Hypothalamus (tissue), 51 donors: ENCODE measurements at places on chromosomes 6 and 20.

GRCh38 chr6:112202639-112203341 is 51.6 kb downstream of the LAMA4 start:
- DNase-seq, result no peak

DNA sequence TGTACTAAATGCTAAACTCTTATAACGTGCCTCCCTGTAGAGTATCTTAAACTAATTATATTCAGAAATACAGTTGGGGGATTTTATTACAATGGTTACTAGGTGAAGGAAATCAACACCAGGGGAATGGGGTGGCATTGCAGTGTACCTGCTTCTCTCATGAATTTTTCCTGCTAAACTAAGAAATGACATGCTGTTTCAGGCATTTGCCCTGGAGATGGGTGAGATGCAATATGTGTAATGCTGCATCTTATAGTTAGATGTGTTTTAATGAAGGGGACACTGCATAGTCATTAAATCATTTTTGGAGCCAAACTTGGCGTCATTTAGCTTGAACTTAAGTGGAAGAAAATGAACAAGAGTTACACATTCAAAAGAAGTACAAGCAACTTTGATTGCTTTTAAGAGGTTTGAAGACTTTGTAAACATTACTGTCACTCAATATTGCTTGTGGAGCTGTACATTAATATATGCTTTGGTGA is 4.3 kb downstream of the EYA4 start:
- no peak for DNase-seq

DNA sequence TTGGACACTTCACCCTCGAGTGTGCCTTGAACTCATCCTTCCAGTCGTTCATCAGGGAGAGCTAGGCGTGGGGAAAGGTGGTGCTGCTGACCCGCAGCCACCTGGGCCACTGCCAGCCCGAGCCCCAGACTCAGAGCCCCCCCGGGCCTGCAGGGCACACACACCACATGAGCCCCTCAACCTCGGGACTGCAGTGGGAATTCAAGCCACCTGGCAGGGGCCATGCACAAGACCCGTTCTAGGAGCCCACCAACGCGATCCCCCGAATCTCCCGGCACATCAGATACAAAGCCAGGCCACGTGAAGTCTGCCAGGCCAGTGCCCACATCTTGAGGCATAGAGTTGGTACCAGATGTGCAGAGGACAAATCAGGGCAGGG is 2.8 kb downstream of the ZNF512B start:
- DNase-seq, result no peak

DNA sequence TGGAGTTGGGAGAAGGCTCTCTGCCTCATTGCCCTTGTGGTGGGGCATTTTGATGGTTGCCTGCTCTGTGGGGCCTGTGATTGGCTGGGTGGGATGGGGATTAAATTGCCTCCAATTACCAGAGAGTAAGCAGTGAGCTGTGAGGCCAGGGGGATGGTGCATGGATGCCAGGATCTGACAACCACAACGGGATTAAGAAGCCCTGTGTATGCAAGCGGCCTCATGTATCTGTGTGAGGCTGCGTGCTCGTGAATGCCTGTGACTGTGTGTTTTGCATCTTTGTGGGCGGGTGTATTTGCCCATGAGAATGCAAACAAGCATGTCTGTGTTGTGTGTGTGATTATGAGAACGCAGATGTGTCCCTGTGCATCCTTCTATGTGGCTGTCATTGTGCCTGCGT is 46.1 kb downstream of the CD40 start:
- no peak for DNase-seq

DNA sequence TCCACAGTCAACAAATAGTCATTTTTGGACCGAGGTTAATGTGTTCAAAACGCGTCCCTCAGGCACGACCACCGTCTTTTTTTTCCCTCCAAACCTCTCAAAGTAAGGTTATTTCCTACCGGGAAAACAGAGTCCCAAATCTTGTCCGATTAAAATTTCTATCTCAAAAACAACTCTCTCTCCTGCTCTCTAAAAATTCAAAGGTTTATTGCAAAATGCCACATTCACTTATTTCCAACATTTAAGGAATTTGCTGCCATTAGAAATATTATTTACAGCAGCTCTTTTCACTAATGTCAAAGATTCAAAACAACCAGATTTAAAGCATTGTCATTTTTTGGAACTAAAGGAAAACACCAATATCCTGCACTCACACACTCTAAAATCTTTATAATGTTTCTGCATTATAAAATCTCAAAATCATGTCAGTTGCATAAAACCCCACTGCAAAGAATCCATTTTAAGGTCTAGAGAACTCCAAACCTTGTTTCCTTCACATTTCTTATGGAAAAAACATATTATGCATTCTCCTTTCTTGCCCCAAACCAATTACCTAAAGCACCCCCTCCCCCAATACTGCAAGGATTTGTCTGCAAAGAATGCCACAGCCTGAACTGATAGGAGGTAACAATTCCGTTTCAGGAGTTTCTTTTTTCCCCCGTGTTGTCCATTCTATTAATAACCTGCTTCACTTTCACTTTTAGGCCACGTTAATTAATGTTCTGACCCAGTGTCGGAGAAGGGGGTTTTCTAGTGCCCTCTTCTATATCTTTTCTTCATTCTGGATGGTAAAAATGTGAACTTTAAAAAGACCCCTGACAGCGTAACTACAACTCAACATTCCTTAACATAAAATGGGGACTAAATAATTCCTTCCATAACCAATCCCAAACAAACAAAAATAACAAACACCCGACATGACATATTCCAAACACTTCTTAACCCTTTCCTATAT is 1.4 kb downstream of the NRN1 start:
- DNase-seq, result no peak

GRCh38 chr20:60100780-60101179 is 142.6 kb downstream of the CDH26 start:
- no peak for DNase-seq

DNA sequence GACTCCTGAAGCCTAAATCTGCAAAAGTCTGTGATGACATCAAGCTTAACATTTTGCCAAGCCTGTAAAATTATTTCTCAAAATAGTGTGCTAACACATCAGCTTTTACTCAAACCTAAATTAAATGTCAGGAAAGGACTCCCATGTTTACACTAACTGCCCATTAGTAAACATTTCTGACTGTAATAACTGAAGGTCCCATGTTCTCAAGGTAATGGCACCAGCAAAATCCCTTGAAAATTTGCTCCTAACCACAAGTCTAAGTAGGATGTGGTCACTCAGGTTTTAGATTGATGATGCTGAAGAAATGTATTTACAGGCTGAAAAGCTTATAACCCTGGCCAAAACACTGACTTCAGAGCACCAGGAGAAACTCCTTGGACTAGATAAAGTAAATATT is 33.0 kb downstream of the BACH2 start:
- no peak for DNase-seq

DNA sequence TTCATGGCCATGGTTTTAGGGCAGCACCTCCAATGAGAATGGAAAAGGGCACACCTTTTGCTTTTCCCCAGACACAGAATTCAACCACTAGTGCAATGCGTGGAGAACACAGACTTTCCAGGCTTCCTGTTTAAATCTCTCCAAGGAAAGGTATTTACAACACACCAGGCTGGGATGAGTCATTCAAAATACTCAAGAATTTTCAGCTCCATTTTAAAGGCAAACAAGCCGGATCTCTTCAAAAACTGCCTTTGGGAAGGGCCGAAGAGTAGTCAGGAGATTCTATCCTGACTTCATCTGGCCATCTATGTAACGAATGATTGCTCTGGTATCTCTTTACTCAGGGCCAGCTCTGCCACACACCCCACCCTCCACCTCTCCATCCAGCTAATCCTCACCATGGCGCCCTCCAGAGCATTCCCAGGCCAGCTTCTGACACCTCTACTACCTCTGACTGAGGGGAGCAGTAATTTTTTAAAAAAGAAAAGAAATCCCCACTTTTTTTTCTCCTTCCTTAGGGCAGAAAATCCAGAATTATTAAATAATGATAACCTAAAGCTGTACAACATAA is 254.6 kb downstream of the LY86 start:
- no peak for DNase-seq

DNA sequence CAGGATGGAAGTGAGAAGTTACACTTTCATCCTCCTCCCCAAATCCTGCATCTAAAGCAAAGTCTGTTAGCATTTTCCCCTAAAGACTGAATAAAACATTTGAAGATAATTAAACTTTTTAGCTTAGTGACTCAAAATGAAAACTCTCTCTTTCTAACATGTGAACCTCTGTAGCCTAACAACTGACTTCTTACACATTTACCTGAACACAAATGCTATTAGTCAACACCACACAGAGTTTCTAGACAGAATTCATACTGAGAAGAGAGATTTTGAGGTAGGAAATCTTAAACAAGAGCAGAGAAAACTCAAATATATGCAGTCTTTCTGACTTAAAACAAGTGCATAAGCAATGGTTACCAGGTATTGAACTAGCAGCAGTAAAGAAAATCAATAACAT is 149.9 kb upstream of the SMLR1 start:
- DNase-seq, result no peak

GRCh38 chr6:20704325-20705025 is 170.2 kb downstream of the CDKAL1 start:
- DNase-seq, result no peak

- no peak for DNase-seq
Observed at GRCh38 chr6:124011180-124011579, 207.5 kb downstream of the NKAIN2 start.

DNA sequence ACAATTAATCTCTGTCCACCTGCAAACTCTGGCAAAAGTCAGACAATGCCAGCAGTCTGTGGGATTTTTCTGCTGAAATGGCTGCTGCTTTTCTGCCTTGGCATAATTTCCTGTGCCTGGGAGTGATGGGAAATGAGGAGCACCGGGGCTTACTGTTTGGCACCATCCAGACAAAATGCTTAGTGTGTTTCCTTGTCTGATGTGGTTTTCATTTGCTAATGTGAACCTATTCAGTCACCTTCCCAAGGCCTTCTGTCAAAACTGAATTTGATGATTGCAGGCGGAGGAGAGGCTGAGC is 56.4 kb downstream of the CDH4 start:
- DNase-seq, result no peak

DNA sequence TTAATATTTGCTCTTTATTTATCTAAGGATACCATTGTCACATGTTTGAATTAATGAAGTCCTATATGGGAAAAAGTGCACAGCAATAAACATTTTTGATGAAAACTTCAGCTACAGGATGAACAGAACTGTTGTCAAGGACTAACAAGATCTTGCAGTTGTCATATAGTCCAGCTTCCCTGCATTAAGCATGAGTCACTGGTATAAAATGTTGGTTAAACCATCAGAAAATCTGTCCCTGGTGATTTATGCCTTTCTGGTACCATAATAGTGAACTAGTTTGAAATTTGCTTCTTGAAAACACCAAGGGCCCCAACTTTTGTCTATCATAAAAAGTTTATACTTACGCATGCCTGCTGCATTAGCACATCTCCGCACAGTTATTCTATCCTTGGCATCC is 60.4 kb upstream of the RSPO3 start:
- no peak for DNase-seq

- DNase-seq, result no peak
Observed at GRCh38 chr20:24948939-24949679, at the start of gene CST7. Gene CST7 (plus strand): TSS chr20:24949269. CDS start chr20:24949506, 237 bp downstream.

DNA sequence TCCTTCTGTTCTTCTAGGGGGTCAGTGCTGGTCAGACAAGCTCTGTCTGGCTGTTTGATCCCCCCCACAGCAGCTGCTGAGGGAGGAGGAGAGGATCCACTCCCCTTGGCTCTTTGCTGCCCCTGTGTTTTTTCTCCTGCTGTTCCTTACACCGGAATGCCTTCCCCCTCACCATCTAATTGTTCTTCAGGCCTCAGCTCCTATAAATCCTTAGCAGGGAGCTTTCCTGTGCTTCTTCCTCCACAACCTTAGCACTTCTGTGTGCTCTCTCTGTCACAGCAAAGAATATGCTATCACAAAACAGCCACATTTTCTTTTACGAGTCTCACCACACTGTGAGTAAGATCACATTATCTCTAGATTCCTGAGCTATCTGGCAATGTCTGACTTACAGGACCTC is 196.6 kb downstream of the OTOR start:
- DNase-seq, result no peak

DNA sequence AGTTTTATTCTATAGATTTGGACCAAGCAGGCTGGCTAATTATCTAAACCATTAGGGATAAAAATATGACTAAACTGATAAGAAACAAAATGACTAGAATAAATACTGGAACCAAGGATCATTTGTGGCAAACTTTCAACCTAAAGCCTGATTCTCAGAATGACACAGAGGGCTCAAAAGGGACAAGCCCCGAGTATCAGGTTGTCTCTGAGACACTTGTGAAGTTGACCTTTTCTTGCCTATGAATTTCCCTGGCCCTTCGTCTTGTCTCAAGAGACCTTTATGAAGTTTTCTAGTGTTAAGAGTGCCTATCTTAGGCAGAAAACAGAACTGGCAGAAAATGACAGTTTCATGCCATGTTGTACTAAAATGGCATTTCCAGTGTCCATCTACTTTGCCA is 68.3 kb downstream of the IMPG1 start:
- DNase-seq, result no peak

GRCh38 chr20:52959125-52959524 is 13.0 kb upstream of the TSHZ2 start:
- no peak for DNase-seq

GRCh38 chr6:160253714-160254113 is 4.9 kb downstream of the SLC22A2 start:
- DNase-seq, result no peak

- DNase-seq, result no peak
Observed at GRCh38 chr20:47708140-47708807, 77.0 kb downstream of the SULF2 start.

- no peak for DNase-seq
Observed at GRCh38 chr6:7868926-7869325, 41.7 kb downstream of the TXNDC5 start.

DNA sequence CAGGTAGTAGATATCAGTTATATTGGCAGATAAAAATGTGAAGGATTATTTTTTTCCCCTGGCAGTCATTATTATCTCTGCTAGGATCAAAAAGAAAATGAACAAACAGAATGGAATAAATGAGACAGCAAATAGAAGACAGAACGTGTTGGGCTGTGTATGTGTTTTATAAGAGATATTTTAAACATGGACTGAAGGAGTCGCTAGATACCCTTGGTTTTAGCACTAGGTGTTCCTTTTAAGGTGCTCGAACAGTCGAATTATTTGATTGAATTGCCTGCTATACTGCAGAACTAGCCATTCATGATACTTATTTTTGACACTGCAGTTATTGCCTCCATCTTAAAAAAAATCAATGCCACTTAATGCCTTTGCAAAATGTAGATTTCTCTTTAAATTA is 3.7 kb downstream of the GRIK2 start:
- DNase-seq, result no peak

DNA sequence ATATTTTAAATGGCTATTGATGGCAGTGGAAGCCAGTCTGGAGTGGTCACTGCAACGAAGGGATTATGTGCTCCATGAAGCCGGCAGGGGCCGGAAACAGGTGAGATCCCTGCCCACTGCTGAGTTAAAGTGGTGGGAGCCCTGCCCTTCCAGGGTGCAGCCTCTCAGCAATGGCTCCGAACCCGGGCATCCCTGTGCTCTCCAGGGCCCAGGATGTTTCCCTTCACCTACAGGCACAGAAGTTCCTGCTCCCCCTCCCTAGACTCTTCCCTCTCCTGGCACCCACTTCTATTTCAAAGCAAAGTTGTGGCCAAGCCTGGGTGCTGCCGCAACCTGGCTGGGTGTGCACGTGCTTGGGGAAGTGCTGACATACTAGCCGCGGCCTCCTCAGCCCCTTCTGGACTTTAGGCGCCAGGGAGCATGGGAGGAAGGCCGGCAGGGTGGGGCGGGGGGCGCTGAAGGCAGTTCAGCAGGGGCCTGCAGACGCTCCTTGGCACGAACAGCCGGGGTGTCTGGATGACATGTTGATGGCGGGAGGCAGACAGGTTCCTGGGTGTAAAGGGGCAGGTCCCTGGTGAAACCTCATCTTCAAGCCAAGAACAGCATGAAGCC is 452.3 kb downstream of the HTR1B start:
- no peak for DNase-seq
